Urothelium cell line (cell line): ENCODE measurements at places on chromosomes 5 and 9.

DNA sequence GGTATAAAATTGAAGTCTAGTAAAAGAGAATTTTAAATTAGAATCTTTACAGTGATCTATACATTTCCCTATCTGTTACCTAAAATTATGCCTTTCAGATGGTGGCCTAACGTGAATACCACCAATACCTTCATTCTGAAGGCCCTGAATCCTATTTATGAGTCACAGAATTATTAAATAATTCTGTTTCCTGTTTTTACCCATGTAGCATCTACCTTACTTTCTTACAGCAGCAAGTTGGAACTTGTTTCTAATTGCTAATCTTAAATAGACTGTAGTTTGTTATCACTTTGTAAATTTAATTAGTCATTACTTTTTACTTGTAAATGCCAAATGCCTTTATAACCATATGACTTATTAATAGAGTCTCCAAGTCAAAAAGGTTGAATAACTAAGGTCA, 135.0 kb downstream of the PDE4D start:
- DNase-seq, result no peak

- DNase-seq, result no peak
Observed at GRCh38 chr9:98228392-98229089, 26.9 kb downstream of the TBC1D2 start.

DNA sequence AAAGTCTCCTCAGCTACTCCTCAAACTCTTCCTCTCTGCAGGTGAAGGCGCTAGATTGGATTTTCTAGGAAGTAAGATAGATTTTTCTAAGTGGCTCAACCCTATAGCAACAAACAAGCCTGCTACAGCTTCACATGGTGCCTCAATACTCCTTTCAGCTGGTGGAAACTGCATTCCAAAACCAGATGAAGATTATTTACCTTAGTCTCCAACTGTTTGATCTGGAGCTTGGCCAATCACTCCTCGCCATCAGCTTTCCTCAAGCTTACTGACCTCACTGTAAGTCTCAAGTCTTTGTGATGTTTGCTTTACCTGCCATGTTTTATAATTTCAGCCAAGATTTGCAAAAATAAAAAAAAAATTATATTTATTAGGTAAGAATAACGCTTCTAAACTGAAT, 622.4 kb downstream of the CHSY3 start:
- no peak for DNase-seq

DNA sequence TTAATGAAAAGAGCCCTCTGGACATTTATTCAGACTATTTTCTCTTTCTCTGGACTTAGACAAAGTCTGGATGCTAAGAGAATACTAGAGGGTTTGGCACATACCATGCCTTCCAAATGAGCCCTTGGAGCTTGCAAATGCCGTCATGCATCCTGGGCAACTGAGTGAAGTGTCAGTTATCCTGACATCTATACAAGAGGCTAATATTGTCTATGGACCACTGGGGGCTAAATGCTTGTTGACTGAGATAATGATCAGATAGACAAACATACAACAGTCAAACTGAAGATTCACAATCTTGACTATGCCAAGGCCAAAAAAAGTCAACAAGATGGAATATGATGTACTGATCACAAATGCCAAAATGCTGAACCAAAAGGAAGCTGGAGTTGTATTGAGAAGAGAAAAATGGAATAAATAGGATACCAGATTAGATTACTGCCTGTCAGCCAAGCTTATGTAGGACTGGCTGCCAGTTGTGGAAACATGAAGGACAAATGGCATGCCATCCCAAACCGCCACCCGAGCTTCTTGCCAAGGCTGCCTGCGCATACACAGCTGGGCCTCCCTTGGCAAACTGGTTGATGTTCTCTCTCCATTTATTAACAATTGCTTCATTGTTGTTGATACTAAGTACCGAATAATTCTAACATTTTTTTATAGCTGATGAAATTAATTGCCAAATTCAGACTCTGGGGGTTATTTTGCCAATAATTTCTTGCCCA, 240.1 kb upstream of the GRAMD2B start:
- DNase-seq, result no peak

DNA sequence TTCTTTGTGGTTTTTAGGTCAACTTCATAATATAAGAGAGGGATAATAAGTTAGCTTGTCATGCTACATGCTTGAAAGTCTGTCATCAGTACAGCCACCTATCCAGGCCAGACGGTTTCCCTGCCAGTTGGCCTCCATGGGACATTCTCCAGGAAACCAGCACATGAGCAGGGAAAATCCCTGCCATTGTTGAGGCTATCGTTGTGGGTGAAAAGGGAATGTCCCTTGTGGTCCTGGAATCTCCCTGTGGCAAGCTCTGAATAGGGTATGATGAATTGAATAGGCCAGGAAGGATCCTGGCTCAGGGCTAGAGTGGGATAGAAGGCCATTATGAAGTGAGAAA, 12.3 kb downstream of the F2RL1 start:
- DNase-seq, result peak; percentile 43

- DNase-seq, result peak; percentile 60
Observed at GRCh38 chr9:87711857-87712800, 13.8 kb upstream of the CTSL start.

DNA sequence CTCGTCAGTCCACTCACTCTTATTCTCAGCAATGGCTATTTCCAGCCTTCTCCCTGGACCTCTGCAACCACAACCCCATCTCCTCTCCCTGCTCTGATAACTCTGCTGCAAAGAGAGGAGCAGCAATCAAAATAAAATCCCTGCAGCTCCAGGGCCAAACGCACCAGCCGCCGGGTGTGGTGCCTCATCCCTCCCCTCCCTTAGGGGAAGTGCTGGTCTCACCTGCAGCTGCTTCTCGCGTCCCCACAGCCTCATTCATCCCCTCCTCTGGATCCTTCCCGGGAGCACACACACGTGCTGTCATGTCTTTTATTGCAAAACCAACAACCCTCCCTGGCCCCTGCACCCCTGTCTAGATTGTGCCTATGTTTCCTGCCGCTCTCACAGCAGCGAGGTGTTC, 77.8 kb downstream of the TENT4A start:
- DNase-seq, result no peak

DNA sequence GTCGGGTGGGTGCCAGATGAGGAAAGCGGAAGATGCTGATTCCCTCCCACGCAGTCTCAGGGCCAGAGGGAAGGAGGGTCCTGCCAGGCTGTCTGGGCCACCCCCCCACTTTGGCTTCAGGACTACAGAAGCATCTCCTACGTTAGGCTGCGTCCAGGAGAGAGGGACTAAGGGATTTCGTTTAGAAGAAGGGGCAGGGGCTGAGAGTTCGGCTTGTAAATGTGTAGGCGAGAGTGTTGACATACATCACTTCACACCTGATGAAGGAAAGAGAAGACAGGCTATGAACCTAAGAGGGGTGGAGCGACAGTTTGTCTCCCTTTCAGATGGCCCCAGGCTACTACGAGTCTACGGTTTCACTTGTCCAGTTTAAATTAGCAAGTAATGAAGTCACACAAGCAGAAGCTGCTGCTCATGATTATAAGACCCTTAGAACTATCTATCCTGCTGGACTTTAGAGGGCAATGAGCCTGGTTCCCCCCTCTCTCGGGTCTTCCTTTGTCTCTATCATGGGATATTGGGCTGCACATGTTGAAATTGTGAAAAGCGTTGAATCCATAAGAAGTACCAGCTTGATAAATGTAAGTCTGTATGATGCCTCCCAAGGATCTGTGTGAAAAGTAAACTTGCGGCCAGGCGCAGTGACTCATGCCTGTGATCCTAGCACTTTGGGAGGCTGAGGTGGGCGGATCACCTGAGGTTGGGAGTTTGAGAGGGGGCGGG, 193.0 kb downstream of the AOPEP start:
- DNase-seq, result peak; percentile 45

- no peak for DNase-seq
Observed at GRCh38 chr9:93087971-93088655, 7.9 kb upstream of the CARD19 start.
